ENCODE measurements at places on chromosomes 16 and 17.
A peak's percentile ranks its signal among the peaks of the same experiment; 100 is the strongest.

- no peak for DNase-seq
Measured at GRCh38 chr16:1101133-1101532, 5.1 kb upstream of the C1QTNF8 start.

DNA sequence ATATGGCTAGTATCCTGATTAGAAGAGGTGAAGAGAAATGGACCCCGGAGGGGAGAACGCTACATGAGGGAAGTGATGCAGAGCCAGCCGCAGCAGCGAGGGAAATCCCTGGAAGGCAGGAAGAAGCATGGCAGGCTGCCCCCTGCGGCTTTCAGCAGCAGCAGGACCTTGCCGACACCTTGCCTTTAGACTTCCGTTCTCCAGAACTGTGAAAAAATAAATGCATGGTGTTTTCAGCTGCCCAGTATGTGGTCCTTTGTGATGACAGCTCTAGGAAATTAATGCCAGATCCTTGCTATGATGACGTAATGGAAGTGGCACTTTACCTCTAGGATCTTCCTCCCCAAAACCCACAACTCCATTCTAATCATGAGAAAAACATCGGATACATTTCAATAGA is 9.7 kb upstream of the ZFP1 start:
- DNase-seq, result no peak

GRCh38 chr17:50956750-50957523 is 90.8 kb upstream of the TOB1 start:
- peak; percentile 23 for DNase-seq

- DNase-seq, result no peak
Measured at GRCh38 chr16:12901204-12901596, 198 bp upstream of the SHISA9 start.

DNA sequence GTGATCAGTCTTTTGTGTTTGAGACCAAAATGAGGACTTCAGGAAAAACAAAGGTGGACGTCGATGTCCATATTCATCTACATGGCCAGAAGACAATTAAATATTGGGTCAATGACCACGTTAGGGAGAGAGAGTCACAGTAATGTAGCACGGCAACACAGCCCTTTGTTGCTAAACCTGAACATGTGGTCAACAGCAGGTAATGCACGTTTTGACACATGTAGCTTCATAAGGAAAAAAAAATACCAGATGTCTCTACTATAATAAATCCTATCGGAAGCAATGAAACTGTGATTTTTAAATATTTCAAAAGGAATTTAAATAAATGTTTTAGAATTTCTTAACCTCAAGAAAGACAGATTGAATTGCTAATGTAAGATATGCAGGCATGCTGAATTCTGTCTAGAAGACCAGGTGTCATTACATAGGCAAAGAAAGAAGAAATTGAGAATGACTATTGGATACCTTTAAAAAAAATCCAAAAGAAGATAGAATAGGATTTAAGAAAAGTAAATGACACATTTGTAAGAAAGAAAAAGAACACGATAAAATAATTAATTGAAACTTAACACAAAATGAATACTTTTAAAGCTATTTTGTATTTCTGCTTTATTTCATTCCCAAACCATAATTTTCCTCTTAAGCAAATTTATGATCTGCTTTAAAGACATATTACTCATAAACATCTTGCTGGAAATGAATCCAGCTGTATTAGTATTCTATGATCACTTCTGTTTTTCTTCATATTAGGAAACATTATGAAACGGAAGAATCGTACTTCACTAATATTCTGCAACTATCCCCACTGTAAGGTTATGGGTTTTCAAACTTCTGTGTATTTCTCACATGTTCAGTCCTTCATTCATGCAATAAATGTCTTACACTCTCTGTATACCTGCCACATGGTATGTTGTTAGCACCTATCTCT is 30.1 kb downstream of the ABCA8 start:
- no peak for DNase-seq

DNA sequence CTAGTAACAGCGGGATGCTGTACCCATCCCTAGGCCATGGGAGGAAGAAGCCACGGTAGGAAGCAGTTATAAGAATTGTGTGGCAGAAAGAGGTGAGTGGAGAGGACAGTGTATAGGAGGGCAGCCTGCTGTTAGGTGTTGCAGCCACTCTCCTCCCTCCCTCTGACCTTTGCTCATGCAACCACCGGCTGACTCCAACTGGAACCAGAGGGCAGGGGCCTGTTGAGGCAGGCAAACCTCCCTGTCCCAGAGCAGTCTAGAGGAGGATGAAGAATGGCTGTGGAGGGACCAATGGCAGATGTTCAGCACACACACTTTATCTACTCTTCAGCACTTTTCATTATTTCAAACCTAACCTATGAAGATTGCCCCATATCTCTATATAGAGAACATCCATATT is 2.2 kb downstream of the TXNL4B start:
- DNase-seq, result no peak

GRCh38 chr17:4206962-4207361 is 56.8 kb downstream of the ANKFY1 start:
- no peak for DNase-seq

DNA sequence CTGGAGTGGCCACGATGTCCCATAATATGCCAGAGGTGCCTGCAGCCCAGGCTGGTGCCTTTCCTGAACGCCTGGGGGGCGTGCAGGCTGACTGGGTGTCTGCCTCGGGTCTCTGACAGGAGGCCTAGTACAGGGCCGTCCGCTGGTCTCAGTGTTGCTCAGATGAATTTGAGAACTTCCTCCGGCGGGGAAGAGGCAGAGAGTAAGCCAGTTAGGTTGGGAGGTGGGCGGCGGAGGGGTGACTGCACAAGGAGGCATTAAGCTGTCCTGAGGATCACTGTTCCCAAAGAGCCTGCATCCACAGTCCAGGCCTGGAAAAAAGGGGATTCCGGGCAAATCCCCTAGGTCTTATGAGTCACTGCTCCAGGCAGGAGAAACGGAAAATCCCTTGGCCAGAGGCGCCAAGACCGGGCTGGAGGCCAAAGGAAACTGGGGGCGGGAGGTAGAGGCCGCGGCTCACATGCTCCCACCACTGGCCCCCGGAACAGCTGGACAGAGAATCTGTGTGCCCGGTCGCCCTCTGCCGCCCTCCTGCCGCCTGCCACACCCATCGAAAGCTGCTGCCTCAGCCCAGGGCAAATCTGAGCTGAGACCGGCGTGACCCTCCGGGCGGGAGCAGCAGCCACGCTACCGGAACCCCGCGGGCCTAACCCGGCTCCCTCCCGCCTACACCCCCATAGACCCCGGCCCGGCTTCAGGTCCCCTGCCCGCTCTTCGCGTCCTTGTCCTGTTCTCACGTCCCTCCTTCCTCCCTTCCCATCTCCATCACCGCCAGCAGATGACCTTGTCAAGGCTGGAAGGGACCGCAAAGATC is 1.2 kb downstream of the TRIM47 start:
- no peak for DNase-seq

GRCh38 chr17:64067657-64068056 is 47.2 kb upstream of the ICAM2 start:
- no peak for DNase-seq

GRCh38 chr17:3730881-3731429 is 7.3 kb downstream of the HASPIN start:
- DNase-seq, result no peak

- no peak for DNase-seq
Measured at GRCh38 chr17:76130473-76130872, 10.6 kb downstream of the FOXJ1 start.

DNA sequence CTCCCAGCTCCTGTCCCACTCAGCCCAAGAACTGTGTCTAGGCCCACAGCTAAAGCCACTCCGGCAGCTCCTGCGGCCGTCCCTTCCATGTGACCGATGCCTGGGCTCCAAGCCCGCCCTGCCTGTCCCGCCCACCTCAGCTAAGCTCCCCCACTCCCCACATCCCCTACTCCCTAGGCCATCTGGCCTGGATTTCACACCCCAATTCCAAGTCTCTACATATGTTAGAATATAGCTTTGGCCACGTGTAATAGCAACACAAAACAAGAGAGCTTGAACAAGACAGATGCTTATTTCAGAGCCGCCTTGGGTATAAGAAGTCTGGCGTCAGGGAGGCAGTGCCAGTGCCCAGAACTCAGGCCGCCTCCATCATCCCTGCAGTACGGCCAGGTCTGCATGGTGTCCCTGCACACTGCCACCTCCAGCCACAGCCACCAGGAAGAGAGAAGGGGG is 30.0 kb upstream of the USP22 start:
- DNase-seq, result no peak

- DNase-seq, result no peak
Measured at GRCh38 chr16:27924411-27925118, 138.9 kb downstream of the GSG1L start.

GRCh38 chr16:19506965-19507364 is 14.9 kb downstream of the GDE1 start:
- no peak for DNase-seq

- no peak for DNase-seq
Measured at GRCh38 chr16:54687043-54687899, 243.4 kb upstream of the IRX5 start.

DNA sequence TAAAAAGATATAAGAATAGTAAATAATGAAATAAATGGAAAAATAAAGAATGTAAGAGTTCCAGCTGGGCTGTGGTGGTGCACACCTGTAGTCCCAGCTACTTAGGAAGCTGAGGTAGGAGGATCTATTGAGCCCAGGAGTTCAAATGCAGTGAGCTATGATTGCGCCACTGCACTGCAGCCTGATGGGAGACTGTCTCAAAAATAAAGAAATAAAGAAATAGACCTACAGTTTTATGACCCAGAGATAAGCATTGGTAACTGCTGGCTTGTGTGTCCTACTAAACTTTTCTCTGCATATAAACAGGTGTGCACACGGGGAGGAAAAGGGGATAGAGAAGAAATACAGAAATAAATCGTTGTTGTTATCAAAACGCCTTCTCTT is 7.8 kb upstream of the PDP2 start:
- no peak for DNase-seq

GRCh38 chr17:76633628-76634328 is 9.8 kb downstream of the ST6GALNAC1 start:
- DNase-seq, result no peak

- DNase-seq, result no peak
Measured at GRCh38 chr17:14332331-14332730, 31.4 kb downstream of the HS3ST3B1 start.

- no peak for DNase-seq
Measured at GRCh38 chr17:4999430-5000093, 1.8 kb downstream of the KIF1C start.

DNA sequence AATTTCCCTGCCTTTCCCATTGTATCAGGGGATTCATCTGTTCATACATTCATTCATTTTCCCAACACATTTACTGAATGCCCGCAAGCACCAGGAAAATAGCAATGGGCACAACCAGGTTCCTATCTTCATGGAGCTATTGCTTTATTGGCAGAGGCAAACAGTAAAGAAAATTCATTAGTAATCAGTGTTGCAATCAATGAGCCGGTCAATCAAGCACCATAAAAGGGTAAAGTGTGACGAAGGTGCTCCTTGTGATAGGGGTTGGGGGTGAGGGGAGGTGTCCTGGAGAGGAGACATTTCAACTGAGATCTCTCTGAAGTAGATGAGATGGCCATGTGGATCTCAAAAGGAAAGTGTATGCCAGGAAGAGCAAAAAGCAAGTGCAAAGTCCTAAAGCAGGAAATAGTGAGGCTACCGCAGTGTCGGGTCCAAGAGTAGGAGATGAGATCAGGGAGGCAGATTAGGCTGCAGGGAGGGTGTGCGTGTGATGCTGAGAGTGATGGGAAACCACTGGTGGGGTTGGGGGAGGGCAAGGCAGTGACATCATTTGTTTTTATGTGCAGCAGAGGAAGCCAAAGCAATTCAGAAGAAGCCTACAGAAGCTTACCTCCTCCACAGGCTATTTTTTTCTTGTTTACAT is 28.4 kb downstream of the CDH13 start:
- DNase-seq, result peak; percentile 41

- peak; percentile 67 for DNase-seq
Measured at GRCh38 chr16:66478733-66479511, 51.8 kb downstream of the BEAN1 start.

- no peak for DNase-seq
Measured at GRCh38 chr17:83189044-83190003, 109.9 kb downstream of the METRNL start.

- DNase-seq, result no peak
Measured at GRCh38 chr17:20315821-20316220, 151.5 kb downstream of the LGALS9B start.

DNA sequence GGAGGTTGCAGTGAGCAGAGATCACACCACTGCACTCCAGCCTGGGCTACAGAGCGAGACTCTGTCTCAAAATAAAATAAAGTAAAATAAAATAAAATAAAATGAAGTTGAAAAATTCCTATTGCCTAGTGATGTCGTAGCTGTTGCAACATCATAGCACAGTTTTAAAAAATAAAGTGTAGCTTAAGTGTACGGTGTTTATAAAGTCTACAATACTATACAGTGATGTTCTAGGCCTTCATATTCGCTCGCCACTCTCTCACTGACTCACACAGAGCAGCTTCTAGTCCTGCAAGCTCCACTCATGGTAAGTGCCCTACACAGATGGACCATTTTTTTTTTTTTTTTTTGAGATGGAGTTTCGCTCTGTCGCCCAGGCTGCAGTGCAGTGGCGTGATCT is 43.5 kb upstream of the MNT start:
- no peak for DNase-seq

- DNase-seq, result no peak
Measured at GRCh38 chr17:41540921-41541625, 13.0 kb upstream of the KRT19 start.

DNA sequence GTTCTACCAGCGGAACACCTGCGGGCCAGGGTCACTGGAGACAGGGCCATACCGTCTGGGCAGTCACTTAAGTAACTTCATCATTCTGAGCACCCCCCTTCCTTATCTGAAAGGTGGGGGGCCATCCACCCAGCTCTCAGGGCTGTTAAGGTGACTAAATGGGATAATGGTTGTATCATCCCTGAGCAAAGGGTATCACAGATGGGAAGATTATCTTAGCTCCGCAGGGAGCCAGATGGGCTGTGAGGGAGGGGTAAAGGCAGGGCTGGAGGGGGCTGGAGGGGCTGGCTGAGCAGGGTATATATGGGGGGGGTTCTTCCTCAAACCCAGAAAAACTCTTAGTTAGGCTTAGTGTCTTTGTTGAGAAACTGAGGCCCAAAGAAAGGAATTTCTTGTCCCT is 2.9 kb upstream of the CACNA1G start:
- no peak for DNase-seq
